ENCODE measurements at places on chromosomes 16 and 17. TPM values are rescaled to one million over a fixed set of nuclear protein-coding genes. Genes with fewer than 3 reads are reported as not detected.

The GSG1L gene
- total RNA-seq, result not detected

DNA sequence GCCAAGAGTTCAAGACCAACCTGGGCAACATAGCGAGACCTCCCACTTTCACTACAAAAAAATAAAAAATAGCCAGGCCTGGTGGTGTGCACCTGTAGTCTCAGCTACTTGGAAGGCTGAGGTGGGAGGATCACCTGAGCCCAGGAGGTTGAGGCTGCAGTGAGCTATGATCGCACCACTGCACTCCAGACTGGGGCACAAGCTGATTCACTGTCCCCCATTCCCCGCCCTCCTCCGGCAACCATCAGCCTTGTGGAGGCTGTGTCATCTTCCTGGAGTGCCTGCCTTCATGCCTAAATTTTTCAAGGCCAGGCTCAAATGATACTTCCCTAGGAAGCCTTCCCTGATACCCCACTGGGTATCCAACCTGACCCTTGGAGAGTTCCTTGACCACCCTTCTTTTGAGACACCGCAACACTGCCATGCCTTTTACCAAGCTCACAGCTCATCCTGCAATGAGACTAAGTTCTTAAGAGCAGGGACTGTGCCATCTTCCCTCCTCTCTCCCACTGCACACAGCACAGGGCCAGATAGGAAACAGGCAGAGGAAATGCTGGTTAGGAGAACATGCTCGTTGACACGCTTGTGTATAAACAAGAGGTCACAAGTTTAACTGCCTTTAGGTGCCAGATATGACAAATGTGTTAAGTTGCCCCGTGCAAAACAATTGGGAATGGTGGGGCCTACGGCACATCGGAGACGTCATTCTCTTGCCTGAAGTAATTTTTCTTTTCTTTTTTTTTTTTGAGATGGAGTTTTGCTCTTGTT lies 3.9 kb upstream of the SRCAP start:
- no peak overlapping the region for H3K27ac ChIP-seq
- no peak overlapping the region for H3K4me3 ChIP-seq

The FAM171A2 gene
- 1.00 TPM for total RNA-seq

DNA sequence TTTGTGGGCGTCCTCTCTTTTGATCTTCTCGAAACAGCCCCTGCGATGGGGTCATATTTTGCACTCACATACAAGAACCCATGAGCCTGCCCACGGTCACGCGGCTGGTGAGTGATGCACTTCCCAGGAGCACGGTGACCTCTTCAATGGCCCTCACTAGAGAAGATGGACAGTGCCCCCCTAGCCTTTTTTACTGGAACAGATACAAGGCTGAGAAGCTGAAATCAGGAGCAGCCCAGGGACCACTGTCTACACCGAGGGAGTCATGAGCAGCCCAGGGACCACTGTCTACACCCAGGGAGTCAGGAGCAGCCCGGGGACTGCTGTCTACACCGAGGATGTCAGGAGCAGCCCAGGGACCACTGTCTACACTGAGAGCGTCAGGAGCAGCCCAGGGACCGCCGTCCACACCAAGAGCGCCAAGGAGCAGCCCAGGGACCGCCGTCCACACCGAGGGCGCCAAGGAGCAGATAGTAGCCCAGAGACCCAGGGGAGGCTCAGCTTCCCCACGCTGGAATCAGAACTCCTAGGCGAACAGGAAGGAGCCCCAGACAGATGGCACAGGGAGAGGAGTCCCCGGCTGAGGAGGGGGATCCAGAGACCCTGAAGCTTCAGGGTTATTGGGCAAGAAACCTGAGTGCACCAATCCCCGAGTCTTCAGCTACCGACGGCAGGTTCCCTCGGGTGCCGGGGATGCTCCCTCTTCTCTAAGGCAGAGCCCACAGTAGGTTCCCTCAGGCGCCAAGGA lies 23.7 kb downstream of the ACSF3 start:
- H3K4me3 ChIP-seq, result no peak overlapping the region
- peaks cover 45% of the 10 kb centered on the region for H3K4me1 ChIP-seq
- no peaks in the 10 kb centered on the region for H3K27me3 ChIP-seq
- no peak overlapping the region for H3K27ac ChIP-seq
- DNase-seq, result no peak
- peaks cover 68% of the 10 kb centered on the region for H3K36me3 ChIP-seq

All from B cell (primary cell).